ENCODE measurements at places on chromosomes 12 and 14. TPM values are rescaled to one million over a fixed set of nuclear protein-coding genes. Genes with fewer than 3 reads are reported as not detected.

MYH6 gene
- 8,253 TPM for total RNA-seq

MYF6 gene
- total RNA-seq, result not detected

ANO2 gene
- 2.8 TPM for total RNA-seq

JDP2 gene
- 67.4 TPM for total RNA-seq

ANKS1B gene
- total RNA-seq, result 2.4 TPM

OR6C76 gene
- not detected for total RNA-seq

TAMALIN gene
- 17.6 TPM for total RNA-seq

RND1 gene
- total RNA-seq, result 0.70 TPM

KCNA5 gene
- 74.6 TPM for total RNA-seq

GLIPR1L2 gene
- 2.3 TPM for total RNA-seq

CCDC184 gene
- total RNA-seq, result 0.37 TPM

POLE2 gene
- total RNA-seq, result not detected

CLEC9A gene
- not detected for total RNA-seq

DNA sequence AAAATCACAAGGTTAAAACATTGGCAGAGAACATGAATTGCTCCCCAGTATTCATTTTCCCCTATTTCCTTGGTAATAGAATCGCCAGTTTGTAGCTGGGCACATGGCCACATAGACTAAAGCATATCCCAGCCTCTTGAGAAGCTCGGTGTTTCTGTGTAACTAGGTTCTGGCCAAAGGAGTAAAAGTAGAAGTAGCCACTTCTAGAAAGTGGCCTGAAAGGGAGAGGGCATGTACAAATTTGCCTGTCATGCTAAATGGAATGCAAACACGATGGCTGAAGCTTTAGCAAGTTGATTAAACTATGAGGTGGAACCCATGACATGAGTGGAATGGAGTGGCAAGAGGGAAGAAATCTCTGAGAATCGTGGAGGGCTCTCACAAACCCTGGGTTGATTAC lies 173.7 kb upstream of the EGLN3 start:
- no peak overlapping the region for H3K4me3 ChIP-seq
- no peak for DNase-seq
- H3K27ac ChIP-seq, result no peak overlapping the region
- no peaks in the 10 kb centered on the region for H3K27me3 ChIP-seq
- H3K36me3 ChIP-seq, result no peaks in the 10 kb centered on the region

- no peak for DNase-seq
- H3K4me3 ChIP-seq, result no peak overlapping the region
- no peaks in the 10 kb centered on the region for H3K27me3 ChIP-seq
- H3K4me1 ChIP-seq, result no peaks in the 10 kb centered on the region
- no peak overlapping the region for H3K27ac ChIP-seq
- H3K36me3 ChIP-seq, result no peaks in the 10 kb centered on the region
These were observed 401.0 kb downstream of the TMEM121 start for GRCh38 chr14:105927096-105928060.

DNA sequence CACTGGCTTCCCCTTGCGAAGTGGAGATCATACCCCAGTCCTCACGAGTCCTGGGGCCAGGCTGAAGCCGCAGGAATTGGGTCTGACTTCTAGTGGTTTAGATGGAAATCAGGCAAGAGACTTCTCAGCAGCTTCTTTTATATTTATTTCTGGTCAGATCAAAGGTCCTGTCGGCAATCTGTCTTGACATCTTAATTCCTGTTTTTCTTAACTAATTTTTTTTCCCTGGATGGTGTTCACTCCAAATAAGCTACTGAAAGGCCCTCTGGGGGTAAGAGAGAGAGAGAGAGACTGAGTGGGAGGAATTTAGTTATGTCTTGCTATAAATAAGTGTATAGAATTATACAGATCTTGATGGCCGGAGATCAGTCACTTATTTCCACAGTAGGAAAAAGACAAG lies 698.7 kb upstream of the TBX3 start:
- H3K4me3 ChIP-seq, result no peak overlapping the region
- no peaks in the 10 kb centered on the region for H3K27me3 ChIP-seq
- H3K36me3 ChIP-seq, result no peaks in the 10 kb centered on the region

- no peaks in the 10 kb centered on the region for H3K27me3 ChIP-seq
- no peak overlapping the region for H3K4me3 ChIP-seq
- H3K36me3 ChIP-seq, result no peaks in the 10 kb centered on the region
- no peak overlapping the region for H3K27ac ChIP-seq
These were observed 251.3 kb downstream of the SLC16A7 start for GRCh38 chr12:59847127-59847526.

GRCh38 chr14:37597538-37597913 lies 2.1 kb downstream of the TTC6 start:
- no peaks in the 10 kb centered on the region for H3K36me3 ChIP-seq
- H3K27me3 ChIP-seq, result peaks cover 92% of the 10 kb centered on the region
- no peak for DNase-seq

- H3K4me3 ChIP-seq, result peak overlapping the region; percentile 27
- H3K27me3 ChIP-seq, result peaks cover 25% of the 10 kb centered on the region
- no peaks in the 10 kb centered on the region for H3K36me3 ChIP-seq
- DNase-seq, result no peak
These were observed 3.5 kb downstream of the RFX4 start for GRCh38 chr12:106586278-106586802.

DNA sequence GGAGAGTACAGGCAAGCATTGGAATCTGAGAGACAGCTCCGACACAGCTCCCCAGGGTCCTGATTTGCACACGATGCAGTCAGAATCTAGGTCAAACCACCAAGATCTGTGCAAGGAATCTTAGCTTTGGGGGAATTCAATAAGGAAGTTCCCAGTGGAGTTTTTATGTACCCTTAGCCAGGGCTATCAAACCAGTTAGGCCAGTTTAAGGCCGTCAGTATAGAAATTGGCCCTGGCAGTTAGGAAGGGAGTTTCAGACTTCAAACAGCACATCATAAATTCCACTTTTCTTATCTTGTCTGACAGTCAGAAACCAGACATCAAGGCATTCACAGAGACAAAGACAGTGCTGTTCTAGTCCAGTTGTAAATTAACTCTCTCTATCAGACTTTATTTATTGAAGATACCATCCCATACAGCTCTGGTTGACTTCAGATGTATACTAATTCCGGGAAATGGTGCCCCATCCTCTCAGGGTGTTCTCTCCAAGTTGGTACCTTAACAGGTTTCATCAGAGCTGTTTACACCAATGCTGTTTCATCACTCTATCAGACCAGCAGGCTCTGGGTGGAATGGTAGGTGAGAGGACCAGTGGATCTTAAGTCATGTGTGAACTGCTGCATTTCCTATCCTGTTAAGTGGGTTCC lies 157.5 kb upstream of the ATF7IP start:
- H3K4me3 ChIP-seq, result no peak overlapping the region
- H3K4me1 ChIP-seq, result no peaks in the 10 kb centered on the region
- no peak for DNase-seq
- H3K36me3 ChIP-seq, result no peaks in the 10 kb centered on the region
- no peaks in the 10 kb centered on the region for H3K27me3 ChIP-seq

DNA sequence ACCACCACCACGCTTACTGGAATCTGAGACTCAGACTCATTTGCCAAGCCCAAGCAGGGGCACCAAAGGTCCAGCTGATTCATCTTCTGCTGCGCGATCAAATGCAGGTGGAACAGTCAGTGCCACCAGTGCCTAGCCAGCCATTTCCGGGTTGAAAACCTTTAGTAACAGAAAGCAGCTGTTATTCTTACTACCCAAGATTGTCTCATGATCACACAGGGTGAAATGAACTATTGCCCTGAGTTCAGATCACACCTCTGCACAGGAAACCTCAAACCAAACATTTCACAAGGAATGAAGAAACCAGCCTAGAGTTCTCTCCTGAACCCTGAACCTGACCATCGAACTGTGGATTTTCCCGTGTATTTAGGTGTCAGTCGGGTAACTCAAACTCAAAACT lies 88.9 kb downstream of the RIMBP2 start:
- H3K36me3 ChIP-seq, result no peaks in the 10 kb centered on the region
- H3K27ac ChIP-seq, result no peak overlapping the region
- no peak for DNase-seq
- H3K4me3 ChIP-seq, result no peak overlapping the region
- H3K27me3 ChIP-seq, result no peaks in the 10 kb centered on the region

- DNase-seq, result no peak
- no peaks in the 10 kb centered on the region for H3K4me1 ChIP-seq
- H3K36me3 ChIP-seq, result no peaks in the 10 kb centered on the region
- H3K4me3 ChIP-seq, result no peak overlapping the region
- no peaks in the 10 kb centered on the region for H3K27me3 ChIP-seq
- no peak overlapping the region for H3K27ac ChIP-seq
These were observed 88.2 kb downstream of the TMTC3 start for GRCh38 chr12:88230271-88230670.

GRCh38 chr14:34722723-34723545 lies 8.5 kb upstream of the CFL2 start:
- H3K4me1 ChIP-seq, result peaks cover 8% of the 10 kb centered on the region
- H3K27me3 ChIP-seq, result no peaks in the 10 kb centered on the region
- DNase-seq, result peak; percentile 67
- no peak overlapping the region for H3K27ac ChIP-seq

DNA sequence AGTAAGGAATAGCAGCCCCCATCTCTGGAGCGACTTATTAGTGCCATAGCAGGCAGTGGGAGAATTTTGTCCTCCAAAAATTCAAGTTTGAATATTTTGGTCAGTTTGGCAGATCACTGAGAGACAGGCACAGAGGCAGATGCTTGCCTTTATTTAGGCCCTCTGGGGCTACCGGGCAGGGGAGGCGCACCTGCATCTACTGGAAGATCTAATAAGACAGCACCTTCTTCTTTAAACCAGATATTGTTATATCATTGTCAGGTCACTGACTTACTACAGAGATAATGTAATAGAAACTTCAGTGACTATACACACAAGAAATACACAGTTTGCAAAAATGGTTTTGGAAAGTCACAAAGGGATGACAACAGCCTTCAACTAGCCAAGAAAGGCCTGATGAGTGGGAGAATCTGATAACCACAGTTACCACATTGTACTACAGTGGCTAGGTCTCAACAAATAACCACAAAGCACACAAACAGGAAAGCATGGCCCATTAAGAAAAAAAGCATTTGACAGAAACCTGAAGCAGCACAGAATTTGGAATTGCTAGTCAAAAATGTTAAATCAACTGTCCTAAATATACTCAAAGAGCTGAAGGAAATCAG lies 56.8 kb downstream of the CDK17 start:
- no peaks in the 10 kb centered on the region for H3K4me1 ChIP-seq
- H3K27me3 ChIP-seq, result no peaks in the 10 kb centered on the region
- H3K27ac ChIP-seq, result no peak overlapping the region
- no peak overlapping the region for H3K4me3 ChIP-seq
- DNase-seq, result no peak

GRCh38 chr14:71103662-71104484 lies 196.6 kb downstream of the PCNX1 start:
- H3K27ac ChIP-seq, result no peak overlapping the region
- no peak for DNase-seq
- H3K4me1 ChIP-seq, result no peaks in the 10 kb centered on the region
- H3K36me3 ChIP-seq, result peaks cover 37% of the 10 kb centered on the region
- H3K27me3 ChIP-seq, result no peaks in the 10 kb centered on the region
- H3K4me3 ChIP-seq, result no peak overlapping the region

DNA sequence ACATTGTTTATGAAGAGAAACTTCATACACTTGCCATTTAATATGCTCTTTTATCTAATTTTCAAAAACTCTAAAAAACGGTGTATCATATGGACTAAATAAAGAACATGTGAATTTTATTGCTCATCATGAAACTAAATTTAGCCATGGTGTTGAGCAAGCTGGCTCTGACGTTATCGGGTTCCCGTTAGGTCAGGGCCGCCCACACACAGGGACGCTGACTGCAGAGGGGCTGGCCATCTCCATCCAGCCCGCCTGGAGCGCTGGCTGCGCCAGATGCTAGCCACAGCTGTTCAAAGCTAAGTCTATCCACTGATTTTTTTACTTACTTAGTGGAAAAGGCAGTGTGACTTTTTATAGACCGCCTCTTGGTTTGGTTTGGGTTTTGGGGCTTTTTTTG lies 36.5 kb upstream of the DYNC1H1 start:
- H3K27ac ChIP-seq, result peak overlapping the region; percentile 76
- H3K4me3 ChIP-seq, result no peak overlapping the region
- peaks cover 10% of the 10 kb centered on the region for H3K36me3 ChIP-seq
- no peaks in the 10 kb centered on the region for H3K4me1 ChIP-seq
- no peaks in the 10 kb centered on the region for H3K27me3 ChIP-seq
- DNase-seq, result peak; percentile 90

DNA sequence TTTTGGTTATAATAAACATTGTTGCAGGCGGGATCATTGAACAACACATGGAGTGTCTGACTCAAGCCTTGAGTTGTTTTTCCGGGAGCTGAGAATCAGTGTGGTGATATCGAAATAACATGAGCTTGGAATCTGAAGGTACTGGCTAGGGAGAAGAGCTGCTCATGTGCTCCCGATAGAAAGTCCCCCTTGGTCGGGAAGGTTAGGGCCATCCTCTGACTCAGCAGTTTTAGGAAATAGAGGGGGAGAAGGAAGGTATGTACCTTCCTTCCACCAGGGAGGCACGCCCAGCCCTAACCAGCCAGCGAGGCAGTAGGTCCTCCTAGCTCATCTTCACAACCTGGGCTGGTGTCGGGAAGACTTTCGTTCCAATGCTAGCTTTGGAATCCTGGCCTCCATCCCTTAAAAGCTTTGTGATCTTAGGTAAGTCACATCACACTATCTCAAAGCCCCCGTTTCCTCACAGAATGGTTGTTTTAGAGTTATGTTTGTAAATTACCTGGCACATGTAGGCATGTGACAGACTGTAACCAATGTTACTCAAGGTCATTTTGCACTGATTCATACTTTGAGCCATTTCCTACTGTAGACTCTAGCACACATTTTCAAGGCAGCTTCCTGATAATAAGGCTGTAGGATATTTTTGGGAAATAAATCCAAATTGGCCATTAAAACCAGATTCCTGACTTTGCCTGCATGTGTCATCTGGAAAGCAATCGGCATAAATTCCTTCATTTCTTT lies 1.9 kb upstream of the RAB35 start:
- H3K27me3 ChIP-seq, result no peaks in the 10 kb centered on the region
- DNase-seq, result no peak
- H3K36me3 ChIP-seq, result no peaks in the 10 kb centered on the region
- H3K4me3 ChIP-seq, result no peak overlapping the region

DNA sequence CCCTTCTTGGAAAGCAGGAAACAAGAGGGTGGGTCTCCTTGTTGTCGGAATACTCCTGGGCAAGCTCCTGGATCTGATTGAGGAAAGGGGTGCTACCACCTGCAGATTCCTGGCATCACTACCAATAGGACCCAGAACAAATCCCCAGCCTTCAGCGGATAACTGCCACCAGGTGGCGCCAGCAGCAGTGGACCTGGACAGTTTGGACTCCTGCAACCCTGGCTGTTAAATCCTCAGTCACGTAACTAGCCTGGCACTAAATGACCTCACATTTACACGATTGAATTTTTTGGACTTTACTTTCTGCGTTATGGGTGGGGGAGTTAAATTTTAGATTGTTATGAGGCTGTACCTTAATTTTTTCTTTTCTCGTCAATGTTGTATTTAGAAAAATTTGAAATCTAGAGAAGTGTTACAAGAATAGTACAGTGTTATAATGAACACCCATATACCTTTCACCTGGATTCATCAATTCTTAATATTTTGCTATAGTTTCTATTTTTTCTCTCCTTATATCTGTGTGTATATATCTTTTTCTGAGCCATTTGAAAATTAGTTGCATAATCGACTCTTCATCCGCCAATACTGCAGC lies 95.6 kb downstream of the GAS2L3 start:
- no peaks in the 10 kb centered on the region for H3K27me3 ChIP-seq
- DNase-seq, result peak; percentile 68

GRCh38 chr12:107372229-107372658 lies 278.9 kb upstream of the CRY1 start:
- H3K27ac ChIP-seq, result no peak overlapping the region
- no peaks in the 10 kb centered on the region for H3K4me1 ChIP-seq
- no peak overlapping the region for H3K4me3 ChIP-seq
- no peaks in the 10 kb centered on the region for H3K27me3 ChIP-seq

GRCh38 chr14:95097385-95097784 lies 59.9 kb downstream of the DICER1 start:
- no peak for DNase-seq
- H3K27me3 ChIP-seq, result no peaks in the 10 kb centered on the region
- H3K27ac ChIP-seq, result no peak overlapping the region
- H3K4me1 ChIP-seq, result peaks cover 29% of the 10 kb centered on the region
